SK-N-SH (cell line): ENCODE measurements at places on chromosomes 1 and 21. TPM values are rescaled to one million over a fixed set of nuclear protein-coding genes. Genes with fewer than 3 reads are reported as not detected.

Gene PRDM2
- 7.2 and 7.4 TPM in 2 replicates for polyA plus RNA-seq

Gene BCAN
- polyA plus RNA-seq = 0.13 and 0.25 TPM in 2 replicates

Gene CCDC27
- not detected in 2 replicates for polyA plus RNA-seq

Gene LRRC38
- 0.02 TPM in 1 of 2 replicates, not detected in the other for polyA plus RNA-seq

Gene C8A
- polyA plus RNA-seq = not detected in 2 replicates

Gene SYDE2
- not detected in 2 replicates for polyA plus RNA-seq

Gene TRABD2B
- 0.02 and 0.03 TPM in 2 replicates for polyA plus RNA-seq

Gene OR2L2
- 0.03 and 0.08 TPM in 2 replicates for polyA plus RNA-seq

Gene PRR9
- not detected in 2 replicates for polyA plus RNA-seq

Gene KCNE1
- 0.06 and 0.16 TPM in 2 replicates for polyA plus RNA-seq

Gene MAB21L3
- polyA plus RNA-seq = not detected in 2 replicates

Gene CYP4X1
- polyA plus RNA-seq = 0.67 and 0.88 TPM in 2 replicates

Gene HMGCS2
- polyA plus RNA-seq = not detected in 2 replicates

Gene MCOLN2
- polyA plus RNA-seq = not detected in 2 replicates

Gene LCE1C
- polyA plus RNA-seq = not detected in 2 replicates
